Cortex of kidney (tissue), 1 donor: ENCODE measurements at places on chromosomes 12 and 14.

- no peak for DNase-seq
Observed at GRCh38 chr14:61498811-61499210, 177.4 kb downstream of the PRKCH start.

DNA sequence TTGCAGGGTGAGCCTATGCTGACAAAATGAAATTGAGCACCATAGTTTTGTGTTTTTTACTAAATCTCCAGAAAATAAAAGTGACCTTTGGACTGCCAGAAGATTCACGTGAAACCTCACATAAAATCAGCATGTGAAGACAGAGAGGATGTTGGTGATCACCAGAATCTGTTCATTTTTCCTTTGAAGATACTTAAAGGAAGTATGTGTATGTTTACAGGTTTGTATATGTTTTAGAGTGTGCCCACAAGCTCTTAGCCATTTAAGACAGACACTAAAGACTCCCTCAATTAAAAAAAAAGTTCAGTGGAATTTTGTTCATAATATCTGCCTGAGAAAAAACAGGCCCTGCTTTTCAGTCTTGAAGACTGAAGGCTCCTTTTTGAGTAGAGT lies 25.9 kb downstream of the DDX47 start:
- DNase-seq: no peak

DNA sequence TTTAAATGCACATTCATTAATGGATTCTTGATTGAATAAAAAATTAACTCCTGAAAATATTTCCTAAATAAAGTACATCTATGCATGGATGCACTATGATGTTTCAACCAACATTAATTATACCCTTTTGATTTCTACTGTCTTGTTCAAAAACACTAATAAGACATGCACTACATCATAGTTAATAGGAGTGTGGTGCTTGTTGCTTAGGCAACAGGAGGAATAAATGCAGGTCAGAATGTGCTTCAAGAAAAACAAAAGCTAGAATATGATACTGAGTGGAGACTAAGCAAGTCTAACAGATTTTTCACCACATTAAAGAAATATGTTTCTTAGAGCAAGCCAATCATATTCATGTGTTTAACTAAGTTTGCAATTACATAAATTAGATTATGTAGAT lies 495.8 kb upstream of the GARIN6 start:
- DNase-seq: no peak

- no peak for DNase-seq
Observed at GRCh38 chr14:61484826-61485584, 163.6 kb downstream of the PRKCH start.

GRCh38 chr12:67425394-67425793 lies 156.2 kb downstream of the CAND1 start:
- DNase-seq: no peak

DNA sequence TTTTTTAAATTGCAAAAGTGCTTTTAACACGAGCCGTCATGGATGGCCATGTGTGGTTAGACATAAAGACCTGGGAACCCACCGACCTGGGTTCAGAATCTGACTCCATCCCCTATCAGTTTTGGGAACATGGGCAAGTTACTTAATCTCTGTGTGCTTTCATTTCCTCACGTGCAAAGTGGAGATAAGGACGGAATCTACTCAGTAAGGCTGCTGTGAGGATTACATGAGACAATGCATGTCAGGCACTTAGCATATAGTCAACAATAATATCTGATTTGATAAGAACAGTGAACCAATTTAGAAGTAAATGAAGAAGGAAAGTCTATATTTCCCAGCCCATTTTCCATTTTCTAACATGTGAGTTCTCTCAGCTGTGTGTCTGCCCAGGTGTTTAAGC lies 235.4 kb downstream of the SUDS3 start:
- no peak for DNase-seq

GRCh38 chr14:105210266-105211025 lies 29.3 kb upstream of the NUDT14 start:
- DNase-seq: no peak

DNA sequence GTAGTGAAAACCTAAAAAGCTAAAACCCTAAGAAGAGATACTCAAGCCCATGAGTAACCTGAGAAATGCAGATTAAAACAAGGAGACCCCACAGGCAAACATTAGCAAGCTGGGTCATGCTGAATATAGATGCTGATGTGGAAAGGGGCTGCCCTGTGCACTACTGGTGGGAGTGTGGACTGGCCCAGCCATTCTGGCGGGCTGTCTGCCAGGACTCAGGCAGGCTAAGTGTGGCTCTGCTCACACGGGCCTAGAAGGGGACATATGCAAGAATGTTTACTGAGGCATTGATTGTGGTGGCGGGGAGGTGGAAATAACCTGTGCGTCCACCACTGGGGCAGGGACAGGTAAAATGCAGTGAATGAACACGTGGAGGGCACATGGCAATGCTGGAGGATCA lies 48.3 kb downstream of the SPTB start:
- DNase-seq: no peak

DNA sequence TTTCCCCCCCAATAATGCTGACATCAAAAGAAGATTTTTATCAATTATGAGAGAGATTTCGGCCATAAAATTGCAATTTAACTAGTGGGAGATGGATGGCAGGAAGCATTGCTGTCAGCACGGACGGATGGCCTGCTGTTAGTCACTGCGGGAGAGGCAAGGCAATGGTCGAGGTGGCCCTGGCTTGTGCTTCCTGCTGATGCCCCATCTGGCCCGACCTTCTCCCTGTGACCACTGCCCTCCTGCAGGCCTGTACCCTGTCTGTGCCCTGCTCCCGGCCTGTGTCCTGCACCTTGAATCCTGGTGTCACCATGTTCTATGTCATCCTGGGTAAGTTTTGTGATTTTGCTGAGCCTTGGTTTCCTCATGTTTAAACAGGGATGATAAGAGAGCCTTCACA lies 67.6 kb downstream of the ADCK1 start:
- DNase-seq: no peak

- DNase-seq: no peak
Observed at GRCh38 chr12:26238341-26239121, 43.2 kb downstream of the SSPN start.
